HEK293T (cell line): ENCODE measurements at places on chromosomes 3 and 15.

- peak; percentile 69 for DNase-seq
These were observed 9.6 kb upstream of the PSMD2 start for GRCh38 chr3:184289426-184289938.

- no peak for DNase-seq
These were observed 11.3 kb upstream of the PROK2 start for GRCh38 chr3:71796290-71796689.

GRCh38 chr15:44719293-44719999, 8.1 kb downstream of the B2M start:
- no peak for DNase-seq

DNA sequence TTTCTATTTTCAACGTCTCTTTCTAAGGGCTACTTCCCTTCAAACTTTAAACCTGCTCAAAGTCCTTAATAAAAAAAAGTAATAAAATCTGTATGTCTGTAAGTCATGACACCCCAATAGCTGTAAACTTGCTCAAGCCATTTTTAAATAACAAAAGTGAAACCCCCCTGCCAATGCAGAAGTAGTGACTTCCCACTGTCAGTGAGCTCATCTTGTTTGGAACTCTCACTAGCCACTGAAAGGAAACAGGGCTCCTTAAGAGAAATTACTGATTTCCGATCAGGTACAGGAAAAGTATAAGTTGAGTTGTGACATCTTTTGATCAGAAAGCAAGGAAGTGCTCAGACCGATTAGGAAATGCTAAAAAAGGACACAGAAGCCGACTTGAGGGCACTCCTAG, 27.6 kb upstream of the GPR171 start:
- no peak for DNase-seq

GRCh38 chr3:184058029-184058428, 5.2 kb downstream of the HTR3C start:
- no peak for DNase-seq
